ENCODE measurements at places on chromosomes 2 and 18.
A peak's percentile ranks its signal among the peaks of the same experiment; 100 is the strongest.

GRCh38 chr2:69683170-69683971 lies 39.8 kb upstream of the AAK1 start:
- no peak for DNase-seq

- peak; percentile 51 for DNase-seq
Observed at GRCh38 chr2:153478289-153479261, at the start of gene RPRM. TSS of gene RPRM (minus strand) at chr2:153478762. CDS start at chr2:153478565, 197 bp downstream.

DNA sequence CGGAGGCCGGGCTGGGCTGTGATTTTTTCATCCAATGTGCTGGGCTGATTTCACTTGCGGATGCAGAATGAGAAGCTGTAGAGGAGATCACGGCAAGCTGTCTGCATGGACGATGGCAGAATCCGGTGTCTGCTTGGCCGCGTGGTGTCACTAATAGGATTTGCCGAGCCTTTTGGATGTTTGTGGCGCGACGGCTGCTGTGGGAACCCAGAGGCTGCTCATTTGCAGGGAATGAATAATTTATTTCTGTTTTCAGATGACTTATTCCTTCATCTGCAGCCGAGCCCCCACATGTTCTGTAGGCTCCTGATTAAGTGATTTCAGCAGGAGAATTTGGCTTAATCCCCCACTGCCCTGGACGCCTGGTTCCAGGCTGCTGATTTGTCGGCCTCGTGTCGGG lies 62.6 kb downstream of the ODC1 start:
- no peak for DNase-seq

GRCh38 chr2:17813010-17813741 lies 3.1 kb upstream of the MSGN1 start:
- no peak for DNase-seq

- no peak for DNase-seq
Observed at GRCh38 chr2:112869258-112869842, 32.8 kb upstream of the IL1B start.

- DNase-seq: no peak
Observed at GRCh38 chr2:238487652-238488346, 61.1 kb downstream of the ASB1 start.

Measured in Caco-2 (cell line).